Stimulated activated CD4-positive, alpha-beta T cell treated with anti-CD3 and anti-CD28 coated beads, Interleukin-2, amount 100 ng/mL, for 4 hours (primary cell): ENCODE measurements at places on chromosomes 1 and 21.

DNA sequence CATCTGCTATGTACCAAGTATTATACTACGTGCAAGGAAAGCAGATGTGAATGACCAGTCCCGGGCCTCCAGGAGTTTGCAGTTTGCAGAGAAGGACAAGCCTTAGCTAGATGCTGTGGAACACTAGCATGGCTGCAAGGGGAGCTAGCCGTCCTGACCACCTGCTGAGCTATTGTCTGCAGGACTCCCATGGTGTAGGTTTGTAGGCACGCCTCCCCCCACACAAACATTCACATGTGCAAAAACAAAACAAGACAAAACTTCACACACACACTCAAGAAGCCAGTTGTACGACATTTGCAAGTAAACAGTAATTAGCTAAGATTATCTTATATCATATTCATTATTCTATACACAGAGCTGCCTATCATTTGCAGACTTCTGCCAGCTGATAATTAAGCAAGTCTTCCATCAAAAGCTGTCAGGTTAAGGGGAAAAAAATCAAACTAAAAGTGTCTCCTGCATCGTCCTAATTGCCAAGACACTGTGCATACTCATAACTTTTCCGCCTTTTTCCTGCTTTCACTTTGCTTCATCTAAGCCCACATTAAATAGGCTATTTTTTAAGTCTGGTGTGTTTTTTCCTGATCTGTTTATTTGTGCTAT, 10.7 kb upstream of the HNRNPU start:
- no peak for DNase-seq

- DNase-seq, result no peak
Measured at GRCh38 chr1:93680420-93681100, 1.1 kb downstream of the BCAR3 start.

GRCh38 chr1:24096009-24096738, 15.8 kb downstream of the MYOM3 start:
- no peak for DNase-seq

DNA sequence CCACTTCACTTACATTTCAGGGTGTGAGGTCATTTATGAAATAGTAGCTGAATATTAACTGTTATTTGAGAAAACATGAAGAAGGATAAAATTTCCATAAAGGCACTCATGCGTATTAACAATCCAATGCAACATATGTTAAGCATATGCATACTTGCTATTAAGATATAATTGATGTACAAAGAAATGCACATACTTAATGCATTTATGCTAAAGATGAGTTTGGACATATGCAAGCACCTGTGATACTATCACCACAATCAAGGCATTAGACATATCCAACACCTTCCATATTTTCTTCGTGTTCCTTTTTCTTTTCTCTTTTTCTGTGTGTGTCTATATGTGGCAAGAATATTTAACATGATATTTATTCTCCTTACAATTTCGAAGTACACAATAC, 464.8 kb upstream of the BRINP3 start:
- no peak for DNase-seq

GRCh38 chr1:205672395-205672889, 7.9 kb downstream of the SLC45A3 start:
- DNase-seq, result no peak

GRCh38 chr1:64891448-64891825, 74.9 kb downstream of the JAK1 start:
- no peak for DNase-seq

- DNase-seq, result no peak
Measured at GRCh38 chr1:13892198-13892597, 192.2 kb downstream of the PRDM2 start.

DNA sequence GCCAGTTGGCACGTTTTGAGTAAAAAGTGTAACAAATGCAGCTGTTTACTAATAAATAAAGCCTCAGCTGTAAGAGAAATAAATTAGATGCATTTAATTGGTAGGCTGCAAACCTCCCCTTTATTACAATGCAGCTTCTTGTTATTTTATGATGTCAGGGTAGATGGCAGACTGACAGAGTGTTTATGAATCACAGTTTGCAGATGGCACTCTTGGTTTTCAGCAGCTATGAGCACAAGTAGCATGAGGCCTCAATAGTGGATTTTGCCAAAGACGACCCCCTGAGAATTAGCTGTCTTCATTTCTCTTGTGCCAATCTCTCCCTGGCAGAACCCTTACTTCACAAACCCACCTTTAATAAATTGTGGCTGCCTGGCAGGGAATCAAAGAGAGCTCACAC, 161.2 kb upstream of the C1orf87 start:
- DNase-seq, result no peak

DNA sequence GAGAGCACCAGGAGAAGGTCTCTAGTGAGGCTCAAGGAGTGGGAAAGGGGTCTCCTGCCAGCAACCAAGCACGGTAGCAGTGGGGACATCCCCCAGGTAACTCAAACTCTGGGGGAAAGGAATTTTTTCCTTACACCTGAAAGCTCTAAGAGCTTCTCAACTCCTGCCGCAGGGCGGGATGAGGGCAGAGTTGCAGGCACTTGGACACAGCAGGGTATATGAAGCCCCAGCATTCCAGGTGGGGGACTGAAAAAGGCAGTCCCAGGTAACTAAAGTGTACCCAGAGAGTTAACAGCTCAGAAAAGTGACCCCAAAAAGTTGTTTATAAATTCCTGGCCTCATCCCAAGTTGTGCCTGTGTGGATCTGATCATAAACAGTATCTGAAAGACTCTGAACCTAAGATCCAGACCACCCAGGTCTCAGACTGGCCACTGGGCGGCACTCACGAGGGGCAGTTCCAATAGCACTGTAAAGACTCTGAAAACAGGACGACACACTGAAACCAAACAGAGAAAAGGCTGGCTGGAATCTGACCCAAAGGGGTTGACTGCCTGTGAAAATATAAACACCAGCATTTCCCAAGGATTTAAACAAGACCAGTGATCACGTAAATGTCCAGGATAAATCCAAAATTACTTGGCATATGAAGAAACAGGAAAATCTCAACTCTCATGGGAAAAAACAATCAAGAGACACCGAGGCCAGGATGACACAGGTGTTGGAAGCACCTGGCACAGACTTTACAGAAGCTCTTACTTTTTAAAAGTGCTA, 47.5 kb downstream of the HSF2BP start:
- no peak for DNase-seq

GRCh38 chr1:9296850-9297249, 4.2 kb downstream of the SPSB1 start:
- DNase-seq, result no peak

DNA sequence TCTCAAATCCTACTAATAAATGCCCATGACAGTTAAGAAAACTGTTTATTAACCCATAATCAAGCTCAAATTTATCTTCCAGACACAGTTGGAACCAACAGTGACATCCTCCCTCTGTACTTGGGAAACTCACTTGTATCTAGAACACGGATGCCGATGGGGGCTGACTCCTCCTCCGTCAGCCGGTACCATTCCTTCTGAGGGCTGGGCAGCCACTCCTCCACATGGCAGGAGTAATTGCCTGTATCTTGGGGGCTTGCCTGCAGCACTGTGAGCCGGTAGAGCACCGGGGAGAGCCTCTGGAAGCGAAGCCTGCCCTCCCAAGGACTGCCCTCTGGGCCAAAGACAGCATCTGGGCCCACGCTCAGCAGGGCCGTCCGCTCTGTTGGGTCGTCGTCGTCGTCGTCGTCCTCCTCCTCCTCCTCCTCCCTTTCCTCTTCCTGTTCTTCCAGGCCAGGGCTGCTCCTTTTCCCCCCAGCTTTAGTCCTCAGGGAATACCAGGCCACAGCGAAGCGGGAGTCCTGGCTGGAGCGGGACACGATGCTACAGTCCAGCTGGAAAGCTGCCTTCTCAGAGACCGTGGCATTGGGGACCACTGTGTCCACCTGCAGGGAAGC, 8.5 kb upstream of the CD58 start:
- DNase-seq, result no peak

DNA sequence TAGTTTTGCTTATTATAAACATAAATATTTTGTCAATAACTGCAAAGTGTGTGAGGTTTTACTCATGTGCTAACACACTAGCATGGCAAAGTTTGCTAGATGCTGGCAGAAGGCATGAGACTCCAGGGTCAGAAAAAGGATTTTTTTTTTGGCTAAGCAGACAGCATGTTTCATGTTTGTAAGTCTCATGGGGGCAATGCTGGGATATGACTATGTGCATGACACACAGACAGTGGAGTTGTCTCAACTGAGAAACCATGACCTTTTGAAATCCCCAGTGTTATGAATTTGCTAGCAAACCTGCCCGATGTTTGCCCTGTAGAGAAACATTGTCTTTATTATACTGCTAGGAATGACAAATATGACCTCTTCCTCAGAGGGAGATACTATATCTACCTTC, 448.2 kb downstream of the BRINP3 start:
- no peak for DNase-seq

GRCh38 chr1:11059155-11059967, 457 bp downstream of the SRM start:
- no peak for DNase-seq
